ENCODE measurements at places on chromosomes 7 and 10.

DNA sequence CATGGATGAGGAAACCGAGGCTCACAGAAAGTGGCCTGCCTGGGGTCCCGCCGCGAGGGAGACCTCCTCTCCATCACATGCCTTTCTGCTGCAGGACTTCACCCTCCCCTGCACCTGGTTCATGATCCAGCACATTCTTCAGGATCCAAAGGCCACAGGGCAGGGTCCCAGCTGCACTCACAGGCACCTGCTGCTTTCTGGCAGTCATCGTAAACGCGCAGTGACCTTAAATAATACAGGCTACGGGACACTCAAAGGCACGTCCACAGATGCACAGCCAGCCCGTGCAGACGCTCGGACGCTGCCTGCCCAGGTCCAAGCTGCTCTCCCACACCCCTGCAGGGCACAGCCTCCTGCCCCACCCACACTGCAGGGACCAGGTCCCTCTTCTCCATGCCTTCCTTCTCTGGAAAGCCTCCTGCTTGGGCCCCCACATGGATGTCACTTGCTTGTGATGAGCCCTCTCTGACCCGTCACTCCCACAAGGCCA lies 49.9 kb downstream of the CALML3 start:
- no peak for DNase-seq

GRCh38 chr7:69395061-69395714 lies 203.1 kb upstream of the AUTS2 start:
- DNase-seq = no peak

DNA sequence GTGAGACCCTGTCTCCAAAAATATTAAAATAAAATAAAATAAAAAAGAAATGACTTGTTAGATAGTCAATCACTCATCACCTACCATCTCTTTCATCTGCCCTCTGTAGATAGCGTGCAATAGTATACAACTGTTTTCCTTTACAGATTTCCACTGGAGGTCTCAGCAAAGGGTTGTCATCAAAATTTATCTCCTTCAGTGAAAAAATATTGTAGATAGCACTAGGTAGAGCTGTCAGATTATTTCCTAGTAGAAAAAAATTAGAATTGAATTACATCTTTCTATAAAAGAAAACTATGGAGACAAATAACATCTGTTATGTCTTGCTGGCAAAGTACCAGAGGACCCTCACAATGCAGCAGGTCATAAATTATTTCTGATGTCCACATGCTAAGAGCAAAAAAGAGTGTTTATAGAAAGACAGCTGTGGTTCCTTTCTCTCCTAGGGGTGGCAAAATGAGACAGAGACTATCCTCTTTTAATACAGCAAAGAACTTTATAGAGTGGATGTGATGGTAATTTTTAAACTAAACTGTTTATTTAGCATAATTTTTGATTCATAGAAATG lies 16.3 kb upstream of the CYP51A1 start:
- no peak for DNase-seq

GRCh38 chr10:7593905-7594304 lies 72.9 kb downstream of the ITIH5 start:
- no peak for DNase-seq

DNA sequence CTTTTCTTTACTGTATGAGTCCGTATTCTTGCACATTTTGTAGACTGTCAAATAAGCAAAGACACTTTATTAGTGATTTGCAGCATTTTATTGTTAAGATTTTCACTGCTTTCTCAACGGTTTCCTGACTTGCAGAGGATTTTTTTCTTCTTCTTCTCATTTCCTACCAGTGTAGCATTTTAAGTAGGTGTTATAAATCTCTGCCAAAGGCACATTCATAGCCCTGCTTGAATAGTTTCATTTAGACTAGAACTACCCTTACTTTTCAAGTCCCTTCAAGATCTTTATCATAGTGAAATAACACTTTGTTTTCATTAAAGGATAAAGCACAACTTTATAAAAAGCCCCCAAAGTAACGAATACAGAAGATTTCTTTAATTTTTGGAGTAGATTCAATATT lies 271.4 kb downstream of the TSPAN12 start:
- no peak for DNase-seq

GRCh38 chr7:32661501-32661900 lies 166.2 kb downstream of the AVL9 start:
- DNase-seq = no peak

GRCh38 chr10:60280475-60280874 lies 109.2 kb downstream of the ANK3 start:
- DNase-seq = no peak

DNA sequence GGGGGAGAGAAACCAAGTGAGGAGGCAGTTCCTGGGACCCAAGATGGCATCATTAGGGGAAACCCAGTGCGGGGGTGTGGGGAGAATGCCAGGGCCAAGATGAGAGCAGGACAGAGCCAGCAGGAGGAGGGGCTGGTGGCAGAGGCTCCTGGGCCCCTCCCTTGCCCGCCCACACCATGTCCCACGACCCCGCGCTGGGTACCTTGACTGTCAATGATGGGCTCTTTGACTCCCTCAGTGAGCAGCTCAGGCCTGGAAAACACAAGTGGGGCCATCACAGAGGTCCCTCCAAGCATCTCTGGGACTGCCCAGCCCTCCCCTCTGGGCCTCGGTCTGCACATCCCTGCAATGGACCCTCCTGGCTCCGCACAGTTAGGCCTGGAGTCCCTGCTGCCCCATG lies 75.4 kb downstream of the RABGEF1 start:
- no peak for DNase-seq

- DNase-seq = no peak
These were observed 22.4 kb downstream of the ADGRA1 start for GRCh38 chr10:133110133-133110532.

GRCh38 chr7:30950197-30950596 lies 13.6 kb upstream of the GHRHR start:
- no peak for DNase-seq

DNA sequence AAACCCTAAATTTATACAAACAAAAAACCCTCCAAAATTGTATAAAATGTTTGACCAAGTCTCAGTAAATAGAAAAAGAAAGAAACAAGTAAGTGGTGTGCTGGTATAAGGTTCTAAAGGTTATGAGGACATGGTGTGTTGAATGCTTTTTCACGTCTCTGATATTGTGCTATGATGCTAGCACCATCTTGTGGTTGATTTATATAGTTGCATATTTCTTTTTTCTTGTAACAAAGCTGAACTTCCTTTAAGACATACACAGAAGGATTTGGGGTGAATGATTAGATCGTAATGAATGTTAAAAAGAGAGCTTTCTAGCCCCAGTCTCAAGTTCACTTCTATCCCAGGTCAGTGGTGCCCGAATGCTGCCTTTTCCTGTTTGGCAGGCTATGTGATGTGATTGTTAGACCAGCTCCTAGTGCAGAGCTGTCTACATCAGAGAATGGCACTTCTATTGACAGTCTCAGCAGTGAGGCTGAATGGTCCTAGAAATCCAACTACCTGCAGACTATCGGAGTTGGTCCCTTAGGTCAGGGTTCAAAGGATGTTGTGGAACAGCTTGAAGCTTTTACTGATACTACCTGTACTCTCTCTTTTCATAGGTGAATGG lies 25.0 kb downstream of the VTI1A start:
- no peak for DNase-seq

GRCh38 chr7:138563808-138564207 lies 103.7 kb downstream of the TRIM24 start:
- DNase-seq = no peak

DNA sequence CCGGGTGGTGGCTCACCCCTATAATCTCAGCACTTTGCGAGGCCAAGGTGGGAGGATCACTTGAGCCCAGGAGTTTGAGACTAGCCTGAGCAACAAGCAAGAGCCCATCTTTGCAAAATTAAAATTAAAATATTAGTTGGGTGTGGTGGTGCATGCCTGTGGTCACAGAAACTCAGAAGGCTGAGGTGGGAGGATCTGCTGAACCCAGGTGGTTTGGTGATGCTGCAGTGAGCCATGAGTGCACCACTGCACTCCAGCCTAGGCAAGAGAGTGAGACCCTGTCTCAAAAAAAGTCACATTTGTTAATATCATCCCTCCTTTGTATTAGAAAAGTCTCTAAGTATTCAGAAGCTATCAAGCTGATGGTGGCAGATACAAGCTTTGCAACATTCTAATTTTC lies 317.5 kb downstream of the ANKRD30A start:
- no peak for DNase-seq

GRCh38 chr7:71016401-71016800 lies 115.5 kb upstream of the GALNT17 start:
- DNase-seq = no peak

- DNase-seq = no peak
These were observed 37.4 kb downstream of the USP54 start for GRCh38 chr10:73553761-73554160.

DNA sequence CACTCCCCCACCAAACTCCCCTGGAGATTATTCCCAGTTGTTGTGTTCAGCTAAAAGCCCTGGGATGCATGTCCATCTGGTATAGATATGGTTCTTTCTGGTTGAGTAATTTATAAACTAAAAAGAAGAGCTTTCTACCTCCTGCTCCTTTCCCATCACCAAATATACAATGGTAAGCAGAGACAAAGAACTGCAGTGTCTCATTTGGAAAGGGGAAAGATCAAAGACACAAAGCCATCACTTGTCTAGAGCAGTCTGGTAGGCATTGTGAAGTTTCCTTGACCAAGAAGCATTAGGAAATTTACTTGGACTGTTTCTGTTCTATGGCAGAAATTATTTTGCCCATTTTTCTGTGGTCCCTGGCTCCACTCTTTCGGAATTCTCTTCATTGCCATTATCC lies 24.9 kb upstream of the PANK1 start:
- no peak for DNase-seq

- no peak for DNase-seq
These were observed 50.0 kb downstream of the VCL start for GRCh38 chr10:74047871-74048270.

- no peak for DNase-seq
These were observed 61.4 kb downstream of the ST7 start for GRCh38 chr7:117014673-117015133.

- no peak for DNase-seq
These were observed 160.7 kb downstream of the DPP6 start for GRCh38 chr7:154212861-154213260.

DNA sequence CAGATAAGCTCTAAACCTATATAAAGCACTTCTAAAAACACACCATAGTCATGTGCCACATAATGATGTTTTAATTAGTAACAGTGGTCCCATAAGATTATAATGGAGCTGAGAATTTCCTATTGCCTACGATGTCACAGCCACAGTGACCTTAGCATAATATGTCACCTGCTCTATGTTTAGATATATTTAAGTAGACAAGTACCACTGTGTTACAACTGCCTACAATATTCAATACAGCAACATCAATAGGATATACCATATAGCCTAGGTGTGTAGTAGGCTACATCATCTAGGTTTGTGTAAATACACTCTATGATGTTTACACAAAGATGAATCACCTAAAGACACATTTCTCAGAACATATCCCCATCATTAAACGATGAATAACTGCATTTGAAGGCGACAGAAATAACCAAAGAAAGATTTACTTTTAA lies 24.5 kb downstream of the GPR22 start:
- no peak for DNase-seq

GRCh38 chr7:50416527-50417182 lies 33.5 kb downstream of the FIGNL1 start:
- DNase-seq = no peak

- no peak for DNase-seq
These were observed 21.5 kb upstream of the POM121L12 start for GRCh38 chr7:53013925-53014324.

DNA sequence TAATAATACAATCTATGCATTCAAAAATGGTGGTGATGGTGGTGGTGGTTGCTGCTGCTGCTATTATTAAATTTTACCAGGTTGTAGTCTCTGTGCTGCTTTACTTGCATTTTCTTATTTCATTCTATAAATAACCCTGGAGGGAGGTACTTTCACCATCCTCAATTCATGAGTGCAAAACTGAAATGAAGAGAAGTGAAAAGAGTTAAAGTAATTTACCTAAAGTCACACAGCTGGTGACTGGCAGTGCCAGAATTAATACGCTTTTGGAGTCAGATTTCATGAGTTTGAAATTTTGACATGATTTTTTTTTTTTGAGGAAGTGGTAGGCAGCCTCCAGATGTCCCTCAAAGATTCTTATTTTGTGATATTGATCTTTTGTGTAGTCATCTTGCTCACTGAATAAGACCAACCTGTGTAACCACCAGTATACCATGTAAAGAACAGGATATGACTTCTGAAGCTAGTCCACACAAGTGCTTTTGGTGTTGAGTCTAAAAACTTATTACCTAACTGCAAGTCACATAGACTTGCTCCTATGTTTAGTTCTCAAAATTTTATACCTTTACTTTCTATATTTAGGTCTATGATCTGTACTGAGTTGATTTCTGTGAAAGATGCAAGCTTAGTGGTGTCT lies 218.8 kb downstream of the ZWINT start:
- no peak for DNase-seq

DNA sequence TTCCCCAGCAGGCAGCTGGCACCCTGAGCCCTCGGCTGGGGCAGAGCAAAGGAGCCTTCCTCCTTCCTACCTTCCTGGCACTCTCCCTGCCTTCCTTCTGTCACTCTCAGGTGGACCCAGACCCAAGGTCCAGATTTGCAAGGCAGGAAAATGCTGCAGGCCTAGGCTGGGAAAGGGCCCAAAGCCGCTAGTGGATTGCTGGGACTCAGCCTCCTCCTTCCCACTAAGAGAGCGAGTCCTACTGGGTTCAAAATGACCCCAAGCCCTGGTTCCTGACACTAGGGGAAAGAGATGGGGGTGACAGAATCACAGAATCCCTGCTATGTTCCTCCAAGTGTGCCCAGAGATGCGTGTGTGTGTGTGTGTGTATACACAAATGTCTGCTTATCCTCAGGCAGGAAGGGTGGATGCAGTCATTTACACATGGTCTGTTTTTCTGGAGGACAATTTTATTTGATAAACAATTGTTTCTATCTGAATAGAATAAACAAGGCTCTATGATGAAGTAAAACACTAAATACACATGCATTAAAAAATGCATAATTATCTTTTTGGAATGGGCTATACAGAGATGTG lies 1.3 kb upstream of the PLAU start:
- DNase-seq = no peak

- DNase-seq = no peak
These were observed 139.6 kb upstream of the GDF10 start for GRCh38 chr10:47160261-47160908.

GRCh38 chr7:77757589-77757988 lies 40.6 kb downstream of the TMEM60 start:
- no peak for DNase-seq

DNA sequence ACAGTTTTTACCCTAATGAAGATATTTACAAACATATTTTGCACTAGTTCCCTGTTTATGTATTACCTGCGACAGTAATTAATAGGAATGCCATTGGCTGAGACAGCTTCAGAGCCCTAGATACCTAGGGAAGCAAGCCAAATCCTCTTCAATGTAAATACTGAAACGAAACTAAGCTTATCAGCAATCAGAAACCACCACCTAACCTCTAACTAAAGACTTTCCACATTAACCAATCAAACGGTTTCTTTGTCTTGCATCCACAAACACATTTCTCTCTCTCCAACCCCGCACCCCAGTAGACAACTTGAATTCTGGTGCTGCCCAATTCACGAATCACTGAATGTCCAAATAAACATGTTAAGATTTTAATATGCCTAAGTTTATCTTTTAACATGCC lies 474.4 kb upstream of the C7orf33 start:
- DNase-seq = no peak

All from activated T-helper 1 cell treated with anti-CD3 and anti-CD28 coated beads, Interleukin-2, amount 50 U/mL, for 16 hours (primary cell).